Muscle of back (tissue), 13 donors: ENCODE measurements at places on chromosomes 2 and 18.

- peak; percentile 90 for DNase-seq
Observed at GRCh38 chr2:68319398-68320117, at the start of gene CNRIP1. Gene CNRIP1 (minus strand): TSS chr2:68319949. CDS start chr2:68319400, 549 bp downstream.

- DNase-seq = peak; percentile 63
Observed at GRCh38 chr2:6866275-6866671, 566 bp upstream of the CMPK2 start.

DNA sequence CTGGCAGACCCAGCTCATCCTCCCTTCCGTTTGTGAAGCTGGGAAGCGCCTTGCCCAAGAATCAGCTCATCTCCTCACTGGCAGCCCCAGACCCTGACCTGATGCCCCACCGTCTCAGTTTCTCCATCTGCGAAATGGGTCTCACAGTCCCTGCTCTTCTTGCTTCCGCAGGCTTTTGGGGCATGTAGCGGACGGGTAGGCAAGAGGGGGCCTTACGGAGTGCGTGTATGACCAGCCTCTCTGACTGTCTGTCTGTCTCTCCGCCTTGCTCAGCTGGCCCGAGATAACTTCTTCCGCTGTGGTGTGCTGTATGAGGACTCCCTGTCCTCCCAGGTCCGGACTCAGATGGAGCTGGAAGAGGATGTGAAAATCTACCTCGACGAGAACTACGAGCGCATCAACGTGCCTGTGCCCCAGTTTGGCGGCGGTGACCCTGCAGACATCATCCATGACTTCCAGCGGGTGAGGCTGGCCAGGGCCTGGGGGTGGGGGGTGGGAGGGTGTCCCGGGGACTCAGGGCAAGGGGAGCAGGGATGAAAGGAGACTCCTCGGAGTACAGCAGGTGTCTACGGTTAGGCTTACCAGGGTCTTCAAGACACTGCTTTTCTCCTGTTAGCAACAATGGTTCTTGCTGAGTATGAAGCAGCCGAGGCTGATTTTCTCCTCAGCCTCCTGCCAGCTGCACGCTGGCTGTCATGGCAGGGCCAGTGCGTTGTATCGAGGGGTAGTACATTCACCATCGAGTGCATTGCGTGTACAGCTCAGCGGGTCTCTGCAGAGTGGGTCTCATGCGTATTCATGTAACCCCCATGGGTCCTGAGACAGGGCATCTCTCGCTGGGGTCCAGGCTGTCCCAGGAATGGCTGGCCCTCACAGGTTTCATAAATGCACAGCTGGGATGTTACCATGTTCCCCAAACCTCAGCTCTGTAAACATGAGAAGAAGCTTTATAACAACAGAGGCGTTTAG lies 10.9 kb downstream of the ITM2C start:
- no peak for DNase-seq

DNA sequence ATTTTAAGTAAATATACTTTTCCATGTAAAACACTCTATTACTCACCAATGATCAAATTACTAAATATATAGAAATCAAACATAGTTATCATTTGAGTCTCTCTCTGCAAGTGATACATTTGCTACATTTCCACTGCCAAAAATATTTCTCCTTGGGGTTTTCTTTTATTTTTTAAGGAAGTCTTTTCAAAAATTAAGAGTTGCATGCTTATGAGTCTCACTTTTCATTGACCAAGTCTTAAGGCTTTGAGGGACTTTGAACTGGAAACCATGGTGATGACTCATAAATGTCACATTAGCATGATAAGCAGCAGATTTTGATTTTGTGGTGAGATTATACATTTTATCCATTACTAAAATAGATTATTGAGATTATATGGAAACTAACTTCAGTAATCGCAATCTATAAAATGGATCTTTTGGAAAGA lies 152.9 kb downstream of the FAM124B start:
- no peak for DNase-seq

- no peak for DNase-seq
Observed at GRCh38 chr2:109486711-109487535, 126.8 kb downstream of the SEPTIN10 start.
